ENCODE measurements at places on chromosomes 2 and 18. TPM values are rescaled to one million over a fixed set of nuclear protein-coding genes. Genes with fewer than 3 reads are reported as not detected.

Gene MLPH
- total RNA-seq, result 8.7 TPM

Gene CREG2
- not detected for total RNA-seq

Gene NR4A2
- 0.76 TPM for total RNA-seq

Gene PAIP2B
- total RNA-seq, result 14.7 TPM

Gene IL37
- total RNA-seq, result not detected

Gene SFTPB
- total RNA-seq, result not detected

Gene GCG
- not detected for total RNA-seq

Gene NEU2
- total RNA-seq, result not detected
